Neural crest cell (in vitro differentiated cells): ENCODE measurements at places on chromosomes 13 and 19. TPM values are rescaled to one million over a fixed set of nuclear protein-coding genes. Genes with fewer than 3 reads are reported as not detected.
A peak's percentile ranks its signal among the peaks of the same experiment; 100 is the strongest.

DNA sequence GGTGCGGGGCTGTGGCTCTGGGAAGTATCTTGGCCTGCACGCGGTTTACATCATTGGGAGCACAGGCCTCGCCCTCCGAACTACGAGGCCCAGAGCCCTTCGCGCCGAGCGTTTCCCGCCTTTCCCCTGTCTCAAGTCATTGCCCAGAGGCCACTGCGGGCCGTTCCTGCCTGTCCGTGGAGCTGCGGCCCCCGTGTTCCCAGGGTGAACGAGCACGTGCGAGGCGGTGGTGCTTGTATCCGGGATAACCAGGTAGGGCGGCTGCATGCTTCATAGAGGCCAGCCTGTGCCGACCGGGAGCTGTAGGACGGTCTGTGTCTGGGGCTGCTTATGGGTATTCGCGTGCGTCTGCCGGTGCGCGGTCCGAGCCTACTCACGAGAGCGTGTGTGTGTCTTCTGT, 32.5 kb downstream of the ZNF527 start:
- no peak overlapping the region for H3K4me3 ChIP-seq
- no peak overlapping the region for H3K27ac ChIP-seq
- H3K36me3 ChIP-seq, result peaks cover 27% of the 10 kb centered on the region
- no peaks in the 10 kb centered on the region for H3K27me3 ChIP-seq

DNA sequence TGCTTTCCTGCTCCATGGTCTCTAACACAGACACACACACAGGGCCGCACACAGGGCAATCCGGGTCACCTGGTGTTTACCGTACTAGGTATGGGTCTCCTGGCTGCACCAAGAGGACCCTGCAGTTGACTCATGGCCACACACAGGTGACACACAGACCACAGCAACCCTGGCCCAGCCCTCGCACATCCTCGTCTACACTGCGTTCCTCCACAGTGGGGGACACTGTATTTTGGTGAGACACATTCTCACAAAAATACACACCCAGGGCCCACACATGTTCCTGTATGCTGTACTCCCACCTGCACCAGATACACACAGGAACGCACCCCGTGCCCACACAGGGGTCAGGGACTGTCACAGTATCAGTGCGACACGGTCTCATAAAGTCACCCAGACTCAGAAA, 12.8 kb downstream of the PDE4A start:
- H3K4me1 ChIP-seq, result peaks cover 5% of the 10 kb centered on the region
- H3K36me3 ChIP-seq, result no peaks in the 10 kb centered on the region
- no peak for DNase-seq
- H3K27ac ChIP-seq, result no peak overlapping the region
- peaks cover 68% of the 10 kb centered on the region for H3K27me3 ChIP-seq

Gene TMEM161A
- 42.8 and 44.8 TPM in 2 replicates for total RNA-seq

DNA sequence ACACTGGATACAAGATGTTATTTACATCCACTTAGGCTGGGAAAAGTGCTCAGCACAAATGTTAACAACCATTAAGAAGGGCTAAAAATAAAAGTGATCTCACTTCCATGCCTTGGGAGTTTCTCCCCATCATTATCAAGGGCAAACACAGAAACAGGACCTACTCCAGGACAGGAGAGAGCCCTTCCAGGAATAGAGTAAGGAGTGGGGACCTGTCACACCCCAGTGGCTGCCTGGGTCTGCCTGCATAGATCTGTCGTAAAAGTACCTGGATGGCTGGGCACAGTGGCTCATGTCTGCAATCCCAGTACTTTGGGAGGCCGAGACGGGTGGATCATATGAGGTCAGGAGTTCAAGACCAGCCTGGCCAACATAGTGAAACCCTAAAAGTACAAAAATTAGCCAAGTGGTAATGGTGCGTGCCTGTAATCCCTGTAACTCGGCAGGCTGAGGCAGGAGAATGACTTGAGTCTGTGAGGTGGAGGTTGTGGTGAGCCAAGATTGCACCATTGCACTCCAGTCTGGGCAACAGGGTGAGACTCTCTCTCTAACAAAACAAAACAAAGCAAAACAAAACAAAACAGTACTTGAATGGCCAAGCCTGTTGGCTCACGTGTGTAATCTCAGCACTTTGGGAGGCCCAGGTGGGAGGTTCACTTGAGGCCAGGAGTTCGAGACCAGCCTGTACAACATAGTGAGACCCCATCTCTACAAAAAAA, 5.6 kb downstream of the ATP8A2 start:
- no peak overlapping the region for H3K4me3 ChIP-seq
- H3K4me1 ChIP-seq, result no peaks in the 10 kb centered on the region
- H3K27ac ChIP-seq, result no peak overlapping the region
- H3K27me3 ChIP-seq, result peaks cover 40% of the 10 kb centered on the region
- no peak for DNase-seq

- H3K27me3 ChIP-seq, result peaks cover 5% of the 10 kb centered on the region
- peak overlapping the region; percentile 71 for H3K27ac ChIP-seq
- peaks cover under 1% of the 10 kb centered on the region for H3K4me1 ChIP-seq
- H3K36me3 ChIP-seq, result no peaks in the 10 kb centered on the region
- H3K4me3 ChIP-seq, result no peak overlapping the region
These were observed 5.8 kb upstream of the DHX34 start for GRCh38 chr19:47343194-47343802.

- H3K4me1 ChIP-seq, result peaks cover 19% of the 10 kb centered on the region
- H3K27ac ChIP-seq, result no peak overlapping the region
- H3K27me3 ChIP-seq, result no peaks in the 10 kb centered on the region
These were observed 115.3 kb downstream of the RBM26 start for GRCh38 chr13:79290595-79291244.

DNA sequence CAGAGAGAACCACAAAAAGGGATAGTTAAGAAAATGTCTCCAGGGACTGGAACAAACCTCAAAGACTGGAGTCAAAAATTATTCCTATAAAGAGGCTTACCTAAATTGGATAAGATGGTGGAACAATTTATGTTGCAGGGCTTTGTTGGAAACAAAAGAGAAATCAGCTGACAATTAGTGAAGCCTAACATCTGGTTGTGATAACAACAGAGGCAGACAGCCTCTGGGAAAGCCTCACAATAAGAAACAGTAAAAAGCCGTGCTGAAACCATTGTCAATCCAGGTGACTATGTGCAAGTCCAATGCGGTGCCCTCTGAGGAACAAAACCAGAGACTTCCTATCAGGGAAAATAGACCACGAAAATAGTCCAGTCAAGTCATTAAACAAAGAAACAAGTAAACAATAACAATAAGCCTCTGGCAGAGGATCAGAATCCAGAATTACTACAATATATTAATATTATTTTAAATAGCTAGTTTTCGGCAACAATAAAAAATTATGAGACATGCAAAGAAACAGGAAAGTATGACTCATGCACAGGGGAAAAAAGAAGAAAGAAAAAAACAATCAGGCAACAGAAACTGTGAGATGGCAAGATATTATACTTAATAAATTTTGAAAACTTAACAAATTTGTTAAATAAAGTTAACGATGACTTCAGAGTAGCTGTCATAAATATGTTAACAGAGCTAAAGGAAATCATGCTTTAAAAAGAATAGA, 99.7 kb upstream of the RXFP2 start:
- H3K36me3 ChIP-seq, result peaks cover 5% of the 10 kb centered on the region
- no peak for DNase-seq
- H3K27me3 ChIP-seq, result no peaks in the 10 kb centered on the region
- H3K27ac ChIP-seq, result no peak overlapping the region
- no peaks in the 10 kb centered on the region for H3K4me1 ChIP-seq

- no peaks in the 10 kb centered on the region for H3K27me3 ChIP-seq
- H3K4me3 ChIP-seq, result no peak overlapping the region
These were observed 15.8 kb downstream of the DEDD2 start for GRCh38 chr19:42201489-42202289.

DNA sequence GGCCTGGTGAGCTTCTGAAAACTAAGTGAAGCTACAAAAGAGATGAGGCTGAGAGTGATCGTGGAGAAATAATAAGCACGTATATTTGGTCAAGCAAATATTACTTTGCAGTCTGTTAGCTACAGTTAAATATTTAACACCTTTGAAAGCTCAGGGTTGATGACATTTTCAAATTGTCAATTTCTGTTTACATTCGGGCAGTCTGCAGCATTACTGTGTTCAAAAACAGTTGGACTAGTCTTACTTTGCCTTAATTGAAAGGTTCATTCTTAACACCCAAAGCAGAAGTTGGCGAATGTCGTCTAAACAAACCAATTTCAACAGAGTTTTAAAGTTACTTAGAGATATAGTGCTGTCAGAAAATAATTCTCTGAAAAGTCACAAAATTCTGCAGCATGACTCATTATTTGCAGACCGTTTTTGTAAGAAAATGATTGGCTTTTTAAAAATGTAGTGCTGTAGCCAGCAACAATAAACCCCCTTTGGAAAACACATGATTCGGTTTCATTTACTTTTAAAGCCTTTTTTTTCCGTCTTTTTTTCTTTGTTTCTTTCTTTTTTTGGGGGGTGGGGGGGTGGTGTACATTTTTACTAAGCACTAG, 549.0 kb downstream of the GPC6 start:
- H3K36me3 ChIP-seq, result no peaks in the 10 kb centered on the region
- H3K4me1 ChIP-seq, result peaks cover 9% of the 10 kb centered on the region
- no peak overlapping the region for H3K4me3 ChIP-seq
- H3K27ac ChIP-seq, result no peak overlapping the region
- no peaks in the 10 kb centered on the region for H3K27me3 ChIP-seq
- no peak for DNase-seq

DNA sequence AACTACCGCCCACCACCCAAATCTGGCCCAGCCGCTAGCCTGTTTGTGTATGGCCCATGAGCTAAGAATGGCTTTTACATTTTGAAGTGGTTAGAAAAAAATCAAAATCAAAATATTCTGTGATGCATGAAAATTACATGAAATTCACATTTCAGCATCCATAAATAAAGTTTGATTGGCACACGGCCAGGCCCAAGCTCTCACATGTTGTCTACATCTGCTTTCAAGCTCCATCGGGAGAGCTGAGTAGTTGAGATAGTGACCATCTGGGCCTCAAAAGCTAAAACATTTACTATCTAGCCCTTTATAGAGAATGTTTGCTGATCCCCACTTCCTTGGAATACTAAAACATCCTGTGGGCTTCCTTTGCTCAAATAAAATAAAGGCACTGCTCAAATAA, 14.5 kb downstream of the RFX2 start:
- H3K27ac ChIP-seq, result no peak overlapping the region
- H3K4me3 ChIP-seq, result no peak overlapping the region
- DNase-seq, result no peak
- H3K27me3 ChIP-seq, result no peaks in the 10 kb centered on the region
- H3K4me1 ChIP-seq, result peaks cover 50% of the 10 kb centered on the region
- no peaks in the 10 kb centered on the region for H3K36me3 ChIP-seq

- H3K36me3 ChIP-seq, result no peaks in the 10 kb centered on the region
- no peak for DNase-seq
- H3K27ac ChIP-seq, result no peak overlapping the region
- peaks cover 74% of the 10 kb centered on the region for H3K27me3 ChIP-seq
- peaks cover 13% of the 10 kb centered on the region for H3K4me1 ChIP-seq
These were observed 714 bp downstream of the PLPP2 start for GRCh38 chr19:290372-291005.

- H3K27ac ChIP-seq, result no peak overlapping the region
These were observed 1.0 kb upstream of the PLK5 start for GRCh38 chr19:1522838-1523237.

- no peak for DNase-seq
- no peak overlapping the region for H3K27ac ChIP-seq
- no peaks in the 10 kb centered on the region for H3K36me3 ChIP-seq
- H3K4me1 ChIP-seq, result peaks cover 15% of the 10 kb centered on the region
These were observed 6.4 kb downstream of the KMT5C start for GRCh38 chr19:55345818-55346724.

DNA sequence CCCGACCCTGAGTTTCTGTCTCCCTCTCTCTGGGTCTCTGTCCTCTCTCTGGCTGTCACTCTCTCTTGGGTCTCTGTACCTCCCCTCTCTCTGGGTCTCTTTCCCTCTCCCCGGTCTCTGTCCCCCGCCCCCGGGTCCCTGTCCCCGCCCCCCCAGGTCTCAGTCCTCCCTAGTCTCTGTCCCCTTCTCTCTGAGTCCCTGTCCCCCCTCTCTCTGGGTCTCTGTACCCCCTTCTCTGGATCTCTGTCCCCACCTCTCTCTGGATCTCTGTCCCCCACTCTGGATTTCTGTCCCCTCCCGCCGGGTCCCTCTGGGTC, 2.3 kb upstream of the FTL start:
- H3K4me3 ChIP-seq, result peak overlapping the region; percentile 77
- peaks cover 16% of the 10 kb centered on the region for H3K36me3 ChIP-seq
- no peak for DNase-seq
- peak overlapping the region; percentile 50 for H3K27ac ChIP-seq
- H3K4me1 ChIP-seq, result peaks cover 58% of the 10 kb centered on the region

GRCh38 chr19:18521692-18522123, at the start of gene ELL:
Gene ELL, minus strand, starts transcription at chr19:18522070. Its CDS starts 15 bp downstream, at chr19:18522055.
- DNase-seq, result no peak
- peak within 1 kb of the TSS; percentile 98 for H3K4me3 ChIP-seq
- peaks cover 21% of the 10 kb centered on the region for H3K4me1 ChIP-seq
- H3K27me3 ChIP-seq, result no peaks in the 10 kb centered on the region
